Sciatic nerve (tissue), 2 donors: ENCODE measurements at places on chromosomes 16 and 17. TPM values are rescaled to one million over a fixed set of nuclear protein-coding genes. Genes with fewer than 3 reads are reported as not detected.

GRCh38 chr17:49996495-49997300 lies 1.7 kb upstream of the DLX3 start:
- peak; percentile 79 for DNase-seq

- peak; percentile 45 for DNase-seq
Observed at GRCh38 chr17:142876-143784, 5.8 kb downstream of the SCGB1C2 start.

The KRT38 gene
- not detected for total RNA-seq

The KRTAP2-1 gene
- not detected for total RNA-seq

- DNase-seq, result no peak
Observed at GRCh38 chr16:25434064-25434463, 176.4 kb upstream of the ZKSCAN2 start.

GRCh38 chr17:41972571-41973407 lies 6.2 kb downstream of the CNP start:
- DNase-seq, result no peak

DNA sequence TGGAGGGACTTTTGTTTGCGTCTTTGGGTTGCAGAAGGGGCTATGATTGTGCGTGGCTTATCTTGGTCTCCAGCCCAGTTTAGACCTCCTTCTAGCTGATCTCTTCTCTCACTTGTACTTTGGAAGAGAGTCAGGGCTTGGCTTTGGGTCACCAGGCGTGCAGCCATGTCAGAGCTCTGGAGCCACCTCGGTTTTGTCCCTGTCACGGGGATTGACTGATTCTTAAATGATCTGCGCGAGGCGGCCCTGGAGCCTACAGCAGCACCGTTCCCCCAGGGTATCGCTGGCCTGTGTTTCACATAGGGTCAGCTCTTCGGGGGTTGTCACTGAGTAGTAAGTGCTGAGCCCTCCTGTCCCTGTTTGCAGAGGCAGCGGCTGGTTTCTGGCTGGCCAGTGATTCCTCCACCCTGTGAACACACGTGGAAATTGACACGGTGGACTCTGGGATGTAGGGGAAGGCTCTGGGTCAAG lies 209.8 kb upstream of the CHMP6 start:
- DNase-seq, result peak; percentile 50

The SDR42E2 gene
- total RNA-seq, result not detected

The TP53TG3F gene
- not detected for total RNA-seq

DNA sequence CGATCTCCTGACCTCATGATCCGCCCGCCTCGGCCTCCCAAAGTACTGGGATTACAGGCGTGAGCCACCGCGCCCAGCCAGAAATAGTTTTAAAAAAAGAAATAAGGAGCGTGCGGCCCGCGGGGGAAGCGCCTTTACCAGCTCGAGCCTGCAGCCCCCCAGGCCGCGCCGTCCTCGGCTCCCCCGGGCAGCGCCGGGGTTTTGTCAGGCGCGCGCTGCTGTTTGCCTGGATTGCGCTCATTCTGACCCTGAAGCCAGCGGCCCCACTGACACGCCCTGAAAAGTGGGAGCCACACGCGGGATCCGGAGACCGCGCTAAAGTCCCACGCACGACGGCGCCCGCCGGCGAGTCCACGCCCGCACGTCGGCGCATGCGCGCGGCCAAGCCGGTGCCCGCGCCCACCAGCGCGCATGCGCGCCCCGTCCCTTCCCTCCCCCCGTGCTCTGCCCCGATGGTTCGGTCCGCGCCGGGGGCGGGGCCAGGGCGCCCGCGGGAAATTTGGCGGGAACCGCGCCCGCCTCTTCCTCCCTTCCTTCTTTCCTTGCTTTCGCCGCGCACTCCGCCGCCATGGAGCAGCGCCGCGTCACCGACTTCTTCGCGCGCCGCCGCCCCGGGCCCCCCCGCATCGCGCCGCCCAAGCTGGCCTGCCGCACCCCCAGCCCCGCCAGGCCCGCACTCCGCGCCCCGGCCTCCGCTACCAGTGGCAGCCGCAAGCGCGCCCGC lies at the start of gene CDT1:
CDT1 (plus strand) TSS at position 526 of the 724 bp plus-strand sequence; CDS start at position 569, 43 bp downstream.
- peak; percentile 93 for DNase-seq

The TBC1D3I gene
- total RNA-seq, result 0.36 TPM

The HSPB9 gene
- total RNA-seq, result not detected

DNA sequence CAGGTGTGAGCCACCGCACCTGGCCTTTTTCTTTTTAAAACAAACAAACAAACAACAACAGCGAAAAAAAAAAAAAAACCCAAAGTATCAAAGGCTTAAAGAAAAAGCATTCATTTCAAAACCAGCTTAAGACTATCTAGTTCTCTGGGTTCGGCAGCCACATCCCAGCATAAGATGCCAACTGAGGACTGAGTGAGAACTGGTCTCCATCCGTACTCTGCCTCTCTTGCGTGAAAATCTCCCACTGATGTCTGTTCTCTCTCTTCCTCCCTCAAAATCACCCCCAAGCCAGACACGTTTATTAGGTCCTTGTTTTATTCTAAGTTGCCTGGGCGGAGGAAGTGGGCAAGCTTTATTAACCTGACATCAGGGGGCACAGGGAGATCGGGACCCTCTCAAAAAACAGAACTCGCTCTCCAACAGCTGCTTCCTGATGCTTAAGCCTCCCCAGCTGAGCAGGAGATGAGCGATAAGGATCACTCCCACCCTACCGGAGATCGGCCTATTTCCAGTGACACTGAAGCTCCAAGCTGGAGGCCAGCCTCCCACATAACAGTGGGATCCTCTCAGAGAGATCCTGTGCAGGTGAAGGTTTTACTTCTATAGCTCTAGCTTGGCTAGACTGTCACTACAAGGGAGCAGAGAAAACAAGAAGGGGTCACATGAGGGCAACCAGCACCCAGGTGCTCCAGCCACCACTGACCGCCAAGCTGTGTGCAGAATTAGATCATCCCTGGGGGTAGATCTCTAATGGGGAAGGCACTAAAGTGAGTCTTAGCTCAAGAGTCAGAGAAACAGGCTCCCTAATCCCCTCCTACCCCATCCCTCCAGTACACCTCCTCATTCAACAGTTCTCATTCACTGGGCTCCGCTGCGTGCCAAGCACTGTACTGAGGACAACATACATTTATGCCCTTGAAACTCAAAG lies 13.6 kb downstream of the CDC42EP4 start:
- DNase-seq, result no peak

GRCh38 chr16:70685938-70686375 lies at the start of gene MTSS2:
MTSS2 (minus strand) TSS chr16:70686053; CDS start chr16:70685791, 262 bp downstream.
- peak; percentile 94 for DNase-seq

DNA sequence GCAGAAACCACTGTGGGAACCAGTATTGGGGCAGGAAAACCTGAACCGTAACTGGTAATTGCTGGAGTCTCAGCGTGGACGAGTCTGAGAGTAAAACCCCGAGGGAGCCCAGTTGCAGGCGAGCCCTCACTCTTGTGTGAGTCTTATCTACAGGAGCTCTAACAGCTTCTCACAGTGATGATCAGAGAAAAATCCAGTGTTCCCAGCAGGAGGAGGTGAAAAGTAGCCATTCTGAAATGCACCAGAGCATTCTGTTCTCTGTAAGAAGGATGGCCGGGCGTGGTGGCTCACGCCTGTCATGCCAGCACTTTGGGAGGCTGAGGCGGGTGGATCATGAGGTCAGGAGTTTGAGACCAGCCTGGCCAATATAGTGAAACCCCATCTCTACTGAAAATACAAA lies 161.2 kb downstream of the COPRS start:
- DNase-seq, result no peak

DNA sequence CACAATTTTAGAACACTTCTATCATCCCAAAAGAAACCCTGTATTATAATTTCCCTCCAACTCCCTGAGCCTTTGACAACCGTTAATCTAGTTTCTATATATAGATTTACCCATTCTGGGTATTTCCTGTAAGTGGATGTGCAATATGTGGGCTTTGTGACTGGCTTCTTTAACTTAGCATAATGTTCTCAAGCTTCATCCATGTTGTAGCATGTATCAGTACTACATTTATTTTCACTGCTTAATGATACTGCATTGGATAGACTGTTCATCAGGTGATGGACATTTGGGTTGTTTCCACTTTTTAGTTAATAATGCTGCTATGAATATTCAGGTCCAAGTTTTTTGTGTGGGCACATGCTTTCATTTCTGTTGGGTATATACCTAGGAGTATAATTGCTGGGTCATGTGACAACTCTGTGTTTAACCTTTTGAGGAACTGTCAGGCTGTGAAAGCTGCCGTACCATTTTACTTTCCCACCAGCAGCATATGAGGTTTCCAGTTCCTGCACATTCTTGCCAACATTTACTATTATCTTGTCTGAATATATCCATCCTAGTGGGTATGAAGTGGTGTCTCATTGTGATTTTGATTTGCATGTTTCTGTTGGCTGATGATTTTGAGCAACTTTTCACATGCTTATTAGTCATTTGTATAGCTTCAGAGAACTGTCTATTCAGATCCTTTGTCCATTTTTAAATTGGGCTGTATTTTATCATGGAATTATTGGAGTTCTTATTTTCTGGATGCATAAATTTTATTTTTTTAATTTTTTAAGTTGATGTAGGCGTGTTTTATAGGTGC lies 16.4 kb downstream of the REXO5 start:
- DNase-seq, result no peak

DNA sequence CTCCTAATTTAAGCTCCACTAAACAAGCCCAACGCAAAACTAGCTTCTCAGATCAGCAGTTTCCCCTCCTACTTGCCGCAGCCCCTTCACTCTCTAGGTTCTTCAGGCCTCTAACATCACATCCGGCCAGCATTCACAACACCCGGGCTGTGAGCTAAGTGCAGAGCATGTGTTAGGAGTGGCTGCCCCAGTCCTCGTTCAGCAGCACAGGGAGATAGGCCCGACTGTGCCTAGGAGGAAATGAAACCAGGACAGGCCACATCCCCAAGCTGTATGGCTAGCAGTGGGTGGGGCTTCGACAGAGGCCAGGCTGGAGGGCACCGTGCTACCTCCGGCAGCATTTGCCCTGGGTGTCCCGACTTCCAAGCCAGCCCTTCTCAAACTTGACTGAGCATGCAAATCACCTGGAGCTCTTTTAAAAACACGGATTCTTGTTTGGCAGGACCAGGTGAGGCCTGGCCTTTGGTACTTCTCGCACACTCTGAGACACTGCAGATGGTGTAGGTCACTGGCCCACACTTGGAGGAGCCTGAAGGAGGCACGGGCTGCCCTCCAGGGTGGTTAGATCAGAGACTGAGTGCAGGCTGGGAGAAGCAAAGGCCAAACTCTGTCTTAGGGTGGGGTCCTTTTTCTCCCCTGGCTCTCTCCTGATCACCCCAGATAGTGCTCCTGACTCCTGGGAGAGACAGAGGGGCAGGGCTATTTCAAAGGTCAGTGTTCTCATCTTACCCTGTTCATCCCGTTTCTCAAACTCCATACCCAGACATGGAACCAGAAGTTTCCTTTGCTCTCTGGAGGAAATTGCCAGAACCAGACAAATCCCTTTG lies 202.0 kb downstream of the C16orf78 start:
- DNase-seq, result no peak

The OR1A1 gene
- not detected for total RNA-seq

DNA sequence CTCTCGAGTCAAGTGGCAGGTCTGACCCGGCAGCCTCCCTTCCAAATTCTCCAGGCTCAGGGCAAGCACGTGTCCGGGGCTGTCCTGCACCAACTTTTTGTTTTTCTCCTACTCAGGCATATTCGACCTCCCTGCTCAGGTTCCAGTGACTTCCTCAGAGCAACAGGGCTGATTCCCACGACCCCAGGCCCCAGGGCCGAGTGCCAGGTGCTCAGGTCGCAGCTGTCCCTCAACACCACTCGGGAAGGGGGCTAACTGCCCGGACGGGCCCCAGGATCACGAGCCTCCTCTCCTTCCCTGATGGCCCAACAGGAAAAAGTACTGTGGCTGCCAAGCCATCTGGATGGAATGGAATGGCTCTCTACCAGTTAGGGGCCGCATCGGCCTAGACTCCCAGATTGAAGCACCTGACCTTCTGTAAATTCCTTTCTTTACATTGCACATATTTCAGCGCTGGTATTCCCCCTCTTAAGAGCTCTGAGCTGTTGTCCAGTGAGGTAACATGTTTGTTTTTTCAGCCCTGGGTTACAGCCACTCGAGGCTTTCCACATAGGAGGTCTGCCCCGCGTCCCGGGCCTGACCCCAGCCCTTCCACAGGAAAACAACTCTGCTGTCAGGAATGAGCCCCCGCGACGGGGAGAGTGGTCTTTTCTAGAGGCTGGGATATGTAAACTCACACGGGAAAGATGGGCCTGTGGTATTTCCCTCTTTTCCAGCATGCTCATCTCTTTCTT lies 25.0 kb downstream of the NXN start:
- DNase-seq, result no peak

DNA sequence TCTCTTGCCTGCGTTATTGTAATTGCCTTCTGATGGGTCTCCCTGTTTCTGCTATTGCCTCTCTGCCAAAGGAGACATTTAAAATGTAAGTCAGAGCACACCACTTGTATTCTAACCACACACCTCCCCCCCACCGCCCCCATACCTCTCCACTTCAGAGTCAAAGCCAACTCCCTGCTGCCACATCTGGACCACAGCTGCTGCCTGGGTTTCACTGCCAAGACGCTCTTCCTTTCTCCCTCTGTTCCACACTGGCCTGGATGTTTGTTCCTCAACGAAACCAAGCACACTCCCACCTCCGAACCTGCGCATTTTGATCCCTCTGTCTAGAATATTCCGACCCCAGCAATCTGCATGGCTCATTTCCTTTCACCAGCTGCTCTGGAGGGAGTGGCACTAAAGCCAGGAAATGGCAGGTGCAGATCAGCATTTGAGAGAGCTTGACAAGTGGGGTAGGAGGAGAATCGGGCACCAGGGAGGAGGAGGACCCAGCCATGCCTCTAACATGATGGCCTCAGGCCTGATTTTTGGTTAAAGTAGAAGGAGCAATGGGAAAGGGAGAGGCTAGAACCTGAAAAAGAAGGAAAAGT lies 92.4 kb upstream of the HS3ST2 start:
- no peak for DNase-seq

DNA sequence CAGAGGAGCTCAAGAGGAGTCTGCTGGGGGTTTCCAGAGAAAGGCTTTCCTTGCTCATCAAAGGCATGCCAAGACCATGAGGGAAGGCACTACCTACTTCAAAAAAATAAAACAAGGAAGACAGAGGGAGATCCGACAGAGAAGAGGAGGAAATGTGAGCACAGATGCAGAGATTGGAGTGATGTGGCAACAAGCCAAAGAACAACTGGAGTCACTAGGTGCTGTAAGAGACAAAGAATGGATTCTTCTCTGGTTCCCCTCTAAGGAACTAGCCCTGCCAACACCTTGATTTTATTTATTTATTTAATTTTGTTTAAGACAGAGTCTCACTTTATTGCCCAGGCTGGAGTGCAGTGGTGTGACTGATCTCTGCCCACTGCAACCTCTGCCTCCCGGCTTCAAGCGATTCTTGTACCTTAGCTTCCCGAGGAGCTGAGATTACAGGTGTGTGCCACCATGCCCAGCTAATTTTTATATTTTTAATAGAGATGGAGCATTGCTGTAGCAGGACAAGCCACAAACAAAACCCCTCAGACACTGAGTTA lies 13.8 kb upstream of the ACSF2 start:
- DNase-seq, result no peak

The CCL4L2 gene
- 22.1 TPM for total RNA-seq

- no peak for DNase-seq
Observed at GRCh38 chr16:69478685-69479084, 54.3 kb downstream of the CYB5B start.

The GCGR gene
- 7.8 TPM for total RNA-seq

GRCh38 chr16:17939122-17939536 lies 397.4 kb downstream of the NPIPA8 start:
- DNase-seq, result no peak

The PRSS33 gene
- not detected for total RNA-seq

The SLC25A10 gene
- 23.0 TPM for total RNA-seq

The CHAD gene
- total RNA-seq, result not detected

The LAT gene
- 5.8 TPM for total RNA-seq

- DNase-seq, result no peak
Observed at GRCh38 chr16:84518804-84519341, 14.4 kb upstream of the MEAK7 start.

GRCh38 chr16:69182730-69183416 lies 4.1 kb upstream of the SNTB2 start:
- DNase-seq, result no peak

- DNase-seq, result no peak
Observed at GRCh38 chr16:83100679-83101078, 473.9 kb downstream of the CDH13 start.
